ENCODE measurements at places on chromosomes 2 and 18. TPM values are rescaled to one million over a fixed set of nuclear protein-coding genes. Genes with fewer than 3 reads are reported as not detected.
A peak's percentile ranks its signal among the peaks of the same experiment; 100 is the strongest.

PROKR1 gene
- 0.08 TPM for total RNA-seq

CRYBA2 gene
- total RNA-seq, result not detected

PLEK gene
- total RNA-seq, result 7.8 TPM

SPRED2 gene
- 10.4 TPM for total RNA-seq

DNA sequence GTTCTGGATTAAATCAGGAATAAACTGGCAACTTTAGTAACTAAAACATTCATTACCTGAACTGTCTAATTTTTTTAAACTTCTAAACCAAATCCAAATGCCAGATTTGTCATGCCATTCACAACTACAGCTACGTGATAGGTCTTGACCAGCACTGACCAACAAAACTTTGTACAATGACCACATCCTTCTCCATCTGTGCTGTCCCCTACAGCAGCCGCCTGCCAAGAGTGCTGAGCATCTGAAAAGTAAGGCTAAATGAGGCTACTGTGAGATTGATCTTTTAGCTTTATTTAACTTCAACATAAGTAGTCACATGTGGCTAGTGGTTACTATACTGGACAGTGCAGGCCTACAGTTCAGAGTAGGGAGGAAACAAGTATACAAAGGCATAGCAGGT is 7.6 kb downstream of the FAM168B start:
- no peak for DNase-seq

- peak; percentile 100 for DNase-seq
These were observed at the start of gene CUL3 for GRCh38 chr2:224585211-224586088. Gene CUL3 (minus strand): TSS chr2:224585363. CDS start chr2:224585009, 354 bp downstream.

DNA sequence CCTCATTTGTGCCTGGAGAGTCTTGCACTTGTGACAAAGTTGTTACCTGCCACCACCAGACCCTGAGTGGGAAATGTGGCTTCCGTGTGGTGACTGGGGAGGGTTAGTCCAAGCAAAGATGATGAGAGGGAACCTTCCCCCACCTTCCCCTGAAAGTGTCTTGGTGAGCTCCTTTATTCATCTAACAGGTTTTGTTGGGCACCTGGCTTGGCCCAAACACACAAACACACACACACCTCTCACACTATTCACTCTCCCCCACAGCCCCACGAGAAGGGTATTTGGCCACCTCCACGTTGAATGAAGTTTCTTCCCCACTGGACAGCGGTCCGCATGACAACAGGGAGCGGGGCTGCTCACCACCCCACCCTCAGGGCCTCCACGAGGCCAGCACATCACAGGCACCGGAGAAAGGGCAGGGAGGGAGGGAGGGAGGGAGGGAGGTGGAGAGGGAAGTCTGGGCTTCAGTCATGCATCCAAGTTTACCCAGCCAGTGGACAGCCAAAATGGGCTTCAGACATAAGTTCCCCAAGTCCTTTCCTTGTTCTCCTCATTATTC is 1.4 kb downstream of the CIB4 start:
- DNase-seq, result no peak

Data from activated T-cell treated with anti-CD3 and anti-CD28 coated beads, Interleukin-2, amount 50 U/mL, for 4 hours (primary cell).